ENCODE measurements at places on chromosomes 7 and 10. TPM values are rescaled to one million over a fixed set of nuclear protein-coding genes. Genes with fewer than 3 reads are reported as not detected.

GRCh38 chr10:63414481-63415260, 51.1 kb downstream of the JMJD1C start:
- H3K36me3 ChIP-seq, result no peaks in the 10 kb centered on the region
- no peak overlapping the region for H3K27ac ChIP-seq
- H3K4me3 ChIP-seq, result no peak overlapping the region

Gene MYH16
- 0.29 TPM for total RNA-seq

DNA sequence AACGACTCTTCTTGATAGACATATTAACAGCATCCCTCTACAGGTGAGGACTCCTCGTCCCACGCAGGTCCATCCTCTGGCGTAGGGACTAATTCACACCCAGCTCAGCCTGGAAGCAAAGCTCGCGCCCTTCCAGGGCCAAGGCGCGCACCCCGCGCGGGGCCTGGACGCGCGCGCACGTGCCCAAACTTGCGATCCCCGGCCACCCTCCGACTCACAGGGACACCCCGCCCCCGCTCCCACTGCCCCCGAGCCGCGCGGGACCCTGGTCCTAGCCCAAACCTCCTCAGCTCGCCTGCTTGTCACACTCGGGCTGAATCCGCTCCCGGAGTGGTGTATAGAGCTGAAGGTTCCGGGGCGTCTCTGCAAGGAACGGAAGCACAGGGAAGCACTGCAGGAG, 76.9 kb downstream of the ZNF248 start:
- no peaks in the 10 kb centered on the region for H3K4me1 ChIP-seq
- no peak overlapping the region for H3K27ac ChIP-seq
- H3K4me3 ChIP-seq, result no peak overlapping the region
- H3K27me3 ChIP-seq, result no peaks in the 10 kb centered on the region
- no peaks in the 10 kb centered on the region for H3K36me3 ChIP-seq

DNA sequence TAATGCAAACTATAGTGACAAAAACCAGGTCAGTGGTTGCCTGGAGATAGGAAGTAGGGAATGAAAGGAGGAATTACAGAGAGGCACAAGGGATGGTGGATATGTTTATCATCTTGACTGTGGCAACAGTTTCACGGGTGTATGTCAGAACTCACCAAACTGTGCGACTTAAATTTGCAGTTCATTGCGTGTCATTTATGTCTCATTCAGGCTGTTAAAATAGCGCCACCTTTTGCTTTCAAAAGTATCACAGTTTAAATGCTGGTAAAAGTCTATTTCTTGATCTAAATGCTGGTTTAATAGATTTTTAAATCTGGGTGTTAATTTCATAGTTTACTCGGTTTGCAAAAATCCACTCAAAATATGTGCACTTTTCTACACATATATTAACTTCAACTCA, 51.0 kb downstream of the PTTG1IP2 start:
- no peaks in the 10 kb centered on the region for H3K36me3 ChIP-seq
- H3K27me3 ChIP-seq, result no peaks in the 10 kb centered on the region
- H3K4me1 ChIP-seq, result no peaks in the 10 kb centered on the region
- no peak overlapping the region for H3K27ac ChIP-seq
- DNase-seq, result no peak
- no peak overlapping the region for H3K4me3 ChIP-seq

Gene ACHE
- total RNA-seq, result 2.6 TPM

DNA sequence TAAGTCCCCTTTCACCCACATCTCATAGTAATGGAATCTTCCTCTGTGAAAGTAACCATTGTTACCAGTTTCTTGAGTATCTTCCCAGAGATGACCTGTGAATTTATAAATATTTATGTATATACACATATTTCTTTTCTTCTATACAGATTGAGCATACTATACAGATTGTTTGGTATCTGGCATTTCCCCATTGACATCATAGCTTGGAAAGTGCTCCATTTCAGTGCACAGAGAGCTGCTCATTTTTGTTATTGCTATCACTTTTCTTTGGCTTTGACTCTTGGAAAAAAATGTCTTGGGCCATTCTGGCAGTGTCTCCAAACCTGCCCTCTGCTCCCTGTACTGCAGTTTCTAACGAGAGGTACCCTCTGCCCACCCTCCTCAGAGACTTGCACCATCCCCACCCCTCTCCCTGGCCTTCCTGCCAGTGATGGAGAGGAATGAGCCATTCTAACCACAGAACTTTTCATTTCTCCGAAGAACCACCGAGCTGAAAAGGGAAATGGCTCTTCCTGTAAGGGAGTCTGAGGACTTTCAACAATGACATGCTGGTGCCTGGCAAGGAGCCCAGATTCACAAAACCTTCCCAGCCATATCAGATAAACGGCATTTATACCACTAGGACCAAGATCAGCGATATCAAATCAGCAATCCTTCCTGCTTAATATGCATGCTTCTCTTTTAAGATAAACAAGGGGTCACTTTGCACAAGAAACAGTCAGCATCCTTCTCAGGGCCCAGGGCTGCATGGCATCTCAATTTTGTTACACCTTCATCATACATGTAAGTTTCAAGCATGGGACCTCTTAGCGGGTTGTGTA, 19.7 kb upstream of the CCSER2 start:
- no peak overlapping the region for H3K4me3 ChIP-seq
- H3K4me1 ChIP-seq, result no peaks in the 10 kb centered on the region
- no peaks in the 10 kb centered on the region for H3K27me3 ChIP-seq
- DNase-seq, result peak; percentile 65
- H3K27ac ChIP-seq, result no peak overlapping the region

GRCh38 chr10:132438091-132439024, 41.4 kb downstream of the PWWP2B start:
- H3K4me1 ChIP-seq, result no peaks in the 10 kb centered on the region
- no peak overlapping the region for H3K27ac ChIP-seq
- no peak overlapping the region for H3K4me3 ChIP-seq
- DNase-seq, result no peak

DNA sequence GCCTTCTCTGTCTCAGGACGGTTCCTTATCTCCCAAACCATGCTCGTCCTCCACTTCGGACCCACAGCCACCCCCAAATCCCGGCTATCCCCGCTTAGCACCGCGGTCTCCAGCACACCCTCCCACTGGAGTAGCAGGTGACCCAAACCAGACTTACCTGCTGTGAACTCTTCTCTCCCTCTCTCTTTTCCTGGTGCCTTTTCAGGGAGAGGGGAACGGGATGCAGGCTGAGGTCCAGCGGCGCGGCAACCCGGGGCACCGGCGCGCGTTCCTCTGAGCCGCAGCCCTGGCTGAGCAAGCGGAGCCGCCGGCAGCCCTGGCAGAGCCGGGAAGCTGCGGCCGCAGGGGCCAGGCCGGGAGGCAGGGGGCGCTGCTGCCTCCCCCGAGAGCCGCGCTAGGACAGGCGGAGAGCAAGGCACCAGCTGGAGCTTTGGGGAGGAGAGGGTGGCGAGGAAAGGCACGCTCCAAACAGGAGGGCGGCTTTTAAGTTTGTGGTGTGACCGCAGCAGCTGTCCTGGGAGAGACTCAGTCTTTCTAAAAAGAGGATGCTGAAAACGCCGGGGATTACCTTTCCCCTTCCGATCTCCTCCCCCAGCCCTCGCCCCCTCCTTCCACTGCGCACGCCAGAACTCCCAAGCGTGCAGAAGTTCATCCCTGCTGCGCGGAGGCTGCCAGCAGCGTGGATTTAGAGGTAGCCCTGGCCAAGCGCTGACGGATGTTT, at the start of gene SEMA3D:
Gene SEMA3D (minus strand): TSS at position 536 of the 721 bp plus-strand sequence. CDS start 65,165 bp downstream, outside the sequence.
- H3K36me3 ChIP-seq, result no peaks in the 10 kb centered on the region
- peak within 1 kb of the TSS; percentile 52 for H3K4me3 ChIP-seq
- peak within 1 kb of the TSS; percentile 86 for H3K27ac ChIP-seq
- no peaks in the 10 kb centered on the region for H3K27me3 ChIP-seq

GRCh38 chr10:89591111-89591795, 53.8 kb downstream of the PANK1 start:
- H3K4me1 ChIP-seq, result peaks cover 5% of the 10 kb centered on the region
- no peak overlapping the region for H3K27ac ChIP-seq
- no peak for DNase-seq
- no peaks in the 10 kb centered on the region for H3K36me3 ChIP-seq

DNA sequence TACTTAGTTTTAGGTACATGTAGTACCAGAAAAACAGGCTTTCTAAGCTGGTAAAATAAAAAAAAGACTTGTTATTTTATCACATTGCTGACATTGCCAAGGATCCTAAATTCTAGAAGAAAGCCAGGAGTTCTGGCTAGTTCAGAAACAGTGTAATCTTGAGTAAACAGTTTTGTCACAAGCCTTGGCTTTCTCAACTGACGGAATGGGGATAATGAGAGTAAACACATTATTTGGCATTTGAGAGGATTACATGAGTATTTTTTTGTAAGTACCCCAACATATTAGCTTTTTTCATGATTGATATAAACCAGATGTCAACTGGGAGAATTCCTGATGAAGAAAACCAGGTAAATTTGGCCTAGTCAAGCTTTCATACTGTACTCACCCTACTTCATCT, 269.8 kb downstream of the SORCS1 start:
- DNase-seq, result no peak
- H3K4me3 ChIP-seq, result no peak overlapping the region
- H3K27ac ChIP-seq, result no peak overlapping the region
- no peaks in the 10 kb centered on the region for H3K27me3 ChIP-seq

DNA sequence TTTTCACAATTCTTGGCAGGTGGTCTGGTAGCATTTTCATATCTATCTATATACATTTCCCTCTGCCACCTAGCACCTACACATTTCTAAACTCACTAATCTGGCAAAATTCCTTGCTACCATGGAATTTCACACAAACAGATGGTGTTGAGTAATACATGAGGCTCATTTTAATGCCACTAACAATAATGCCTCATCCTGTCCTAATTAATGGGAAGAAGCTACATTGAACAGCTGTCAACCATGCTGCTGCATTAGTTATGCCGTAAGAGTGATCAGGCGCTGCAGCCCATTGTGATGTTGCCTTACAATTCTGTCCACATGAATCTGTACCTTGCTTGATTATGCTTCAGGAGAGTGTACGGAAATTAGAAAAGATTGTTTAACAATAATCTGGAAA, 23.2 kb downstream of the COL1A2 start:
- H3K36me3 ChIP-seq, result peaks cover 14% of the 10 kb centered on the region
- no peaks in the 10 kb centered on the region for H3K27me3 ChIP-seq
- H3K4me3 ChIP-seq, result no peak overlapping the region
- DNase-seq, result no peak
- H3K27ac ChIP-seq, result no peak overlapping the region

Measured in aorta (tissue), 5 donors.